ENCODE measurements at places on chromosomes 3 and 15.
A peak's percentile ranks its signal among the peaks of the same experiment; 100 is the strongest.

GRCh38 chr15:82292271-82292670 lies 29.7 kb downstream of the SAXO2 start:
- DNase-seq: no peak

GRCh38 chr15:97096303-97096835 lies 765.9 kb downstream of the NR2F2 start:
- DNase-seq: no peak

DNA sequence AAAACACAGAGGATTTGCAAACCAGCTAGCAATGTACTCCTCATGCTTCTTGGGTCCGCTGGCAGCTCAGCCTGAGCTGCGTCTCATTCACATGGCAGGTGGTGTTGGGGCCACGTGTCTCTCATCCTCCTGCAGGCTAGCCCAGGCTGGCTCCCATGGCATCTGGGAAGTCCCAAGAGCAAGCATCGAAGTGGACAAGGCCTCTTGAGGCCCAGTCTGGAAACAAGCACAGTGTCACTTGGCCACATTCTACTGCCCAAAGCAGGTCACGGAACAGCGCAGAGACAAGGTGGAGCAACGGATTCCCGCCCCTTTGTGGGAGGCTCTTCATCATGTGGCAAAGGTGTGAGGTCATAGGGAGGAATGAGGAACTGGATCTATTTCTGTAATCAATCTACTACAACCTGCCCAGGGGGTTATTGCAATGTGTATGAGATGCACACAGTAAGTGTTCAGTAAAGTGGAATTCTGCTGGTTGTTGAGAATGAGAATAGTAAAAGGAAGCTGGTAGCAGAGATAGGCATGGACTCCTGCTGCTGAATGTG lies 128.3 kb downstream of the TPRA1 start:
- DNase-seq: no peak

GRCh38 chr3:176526225-176526624 lies 671.1 kb downstream of the TBL1XR1 start:
- no peak for DNase-seq

DNA sequence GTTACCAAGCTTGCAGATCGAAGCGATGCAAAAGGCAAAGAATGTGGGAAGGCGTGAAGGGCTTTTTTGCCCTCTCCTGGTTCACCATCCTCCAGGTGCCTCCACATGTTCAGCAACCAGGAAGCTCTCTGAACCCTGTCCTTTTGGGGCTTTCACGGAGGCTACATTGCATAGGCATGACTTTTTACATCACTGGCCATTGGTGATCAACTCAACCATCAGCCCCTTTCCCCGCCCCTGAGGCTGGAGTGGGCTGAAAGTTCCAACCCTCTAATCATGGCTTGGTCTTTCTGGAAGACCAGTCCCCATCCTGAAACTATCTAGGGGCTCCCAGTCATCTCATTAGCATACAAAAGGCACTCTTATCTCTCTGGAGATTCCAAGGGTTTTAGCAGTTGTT lies 52.6 kb downstream of the UACA start:
- DNase-seq: peak; percentile 55

GRCh38 chr15:51106481-51106880 lies 11.8 kb upstream of the TNFAIP8L3 start:
- no peak for DNase-seq

DNA sequence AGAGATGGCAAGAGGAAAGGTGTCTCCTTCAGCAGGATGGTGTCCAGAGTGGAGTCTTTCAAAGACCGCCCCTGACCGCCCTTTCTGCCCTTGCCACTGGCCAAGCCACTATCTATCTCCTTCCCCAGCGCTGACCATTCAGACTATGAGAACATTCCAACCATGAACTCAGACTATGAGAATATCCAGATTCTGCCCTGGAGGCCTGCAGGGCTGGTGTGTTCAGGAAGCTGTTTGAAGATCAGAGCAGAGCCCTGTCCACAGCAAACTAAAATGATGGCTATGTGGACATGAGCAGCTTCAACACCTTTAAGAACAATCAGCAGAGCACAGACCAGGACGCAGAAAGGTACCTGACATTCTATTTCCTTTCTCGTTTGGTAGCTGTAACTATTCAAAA lies 57.3 kb upstream of the WNT7A start:
- no peak for DNase-seq

- DNase-seq: no peak
Measured at GRCh38 chr3:52185311-52185710, 12.6 kb upstream of the ALAS1 start.

GRCh38 chr3:49120438-49121131 lies at the start of gene USP19:
Gene USP19 (minus strand): TSS chr3:49120823. CDS start chr3:49119145, 1,678 bp downstream.
- DNase-seq: peak; percentile 96

- DNase-seq: no peak
Measured at GRCh38 chr3:10628891-10629670, 123.7 kb upstream of the ATP2B2 start.

GRCh38 chr15:40055576-40056293 lies 16.8 kb upstream of the SRP14 start:
- peak; percentile 93 for DNase-seq

DNA sequence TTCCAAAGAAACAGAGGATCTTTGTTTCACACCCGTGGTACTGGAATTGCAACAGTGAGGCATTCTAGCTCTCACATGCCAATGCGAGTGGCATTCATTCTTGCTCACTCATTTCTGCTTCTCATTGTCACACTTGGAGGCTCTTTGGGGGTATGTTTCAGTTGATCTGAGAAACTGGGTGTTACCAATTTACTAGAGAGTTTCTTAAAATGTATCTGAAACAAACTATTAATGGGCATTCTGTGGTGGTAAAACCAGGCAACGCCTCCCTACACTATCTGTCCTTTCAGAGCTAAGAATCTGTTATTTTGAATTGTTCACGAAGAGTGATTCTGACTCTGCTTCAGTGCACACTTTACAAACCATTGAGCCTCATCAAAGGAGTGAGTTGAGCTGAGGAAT lies 140.6 kb upstream of the BHLHE40 start:
- DNase-seq: no peak

DNA sequence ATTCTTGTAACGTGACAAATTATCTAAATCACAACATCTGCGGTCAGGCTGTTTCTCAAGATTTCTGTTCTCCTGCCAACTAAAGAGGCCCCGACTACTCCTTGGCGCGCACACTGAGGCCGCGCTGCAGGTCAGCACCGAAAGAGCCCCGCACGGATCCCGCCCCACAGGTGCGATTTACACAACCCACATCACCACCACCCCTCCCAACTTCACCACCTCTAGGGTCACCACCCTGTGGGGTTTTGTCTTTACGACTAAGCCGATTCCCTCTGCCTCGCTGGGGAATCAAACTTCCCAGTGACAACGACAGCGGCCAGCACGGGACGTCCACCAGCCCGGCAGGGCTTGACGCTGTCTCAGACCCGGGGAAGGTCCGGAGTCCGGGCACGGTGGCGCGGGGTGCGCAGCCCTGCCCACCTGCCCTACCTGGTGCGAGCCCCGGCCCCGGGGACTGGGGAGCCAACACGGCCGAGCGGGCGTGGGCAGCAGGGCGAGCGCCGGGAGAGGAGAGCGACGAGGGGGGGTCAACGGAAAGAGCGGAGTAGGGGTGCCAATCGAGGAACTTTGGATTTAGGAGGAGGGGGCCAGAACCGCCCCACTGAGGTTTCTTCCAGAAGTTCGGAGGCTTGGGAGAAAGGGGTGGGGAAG lies 764 bp downstream of the UACA start:
- DNase-seq: peak; percentile 60

DNA sequence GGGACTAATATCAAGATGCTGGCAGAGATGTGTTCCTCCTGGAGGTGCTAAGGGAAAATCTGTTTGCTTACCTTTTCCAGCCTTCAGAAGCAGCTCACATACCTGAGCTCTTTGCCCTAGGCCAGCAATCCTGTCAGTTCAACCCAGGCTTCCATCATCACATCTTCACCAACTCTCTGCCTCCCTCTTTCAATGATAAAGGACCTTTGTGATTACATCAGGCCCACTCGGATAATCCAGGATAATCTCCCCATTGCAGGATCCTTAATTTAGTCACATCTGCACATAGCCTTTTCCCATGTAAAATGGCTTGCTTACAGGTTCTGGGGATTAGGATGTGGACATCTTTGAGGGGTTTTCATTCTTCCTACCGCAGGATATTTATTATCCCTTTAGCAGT lies 58.3 kb downstream of the NSUN3 start:
- peak; percentile 70 for DNase-seq

GRCh38 chr15:73362900-73363299 lies 5.9 kb downstream of the HCN4 start:
- peak; percentile 83 for DNase-seq

DNA sequence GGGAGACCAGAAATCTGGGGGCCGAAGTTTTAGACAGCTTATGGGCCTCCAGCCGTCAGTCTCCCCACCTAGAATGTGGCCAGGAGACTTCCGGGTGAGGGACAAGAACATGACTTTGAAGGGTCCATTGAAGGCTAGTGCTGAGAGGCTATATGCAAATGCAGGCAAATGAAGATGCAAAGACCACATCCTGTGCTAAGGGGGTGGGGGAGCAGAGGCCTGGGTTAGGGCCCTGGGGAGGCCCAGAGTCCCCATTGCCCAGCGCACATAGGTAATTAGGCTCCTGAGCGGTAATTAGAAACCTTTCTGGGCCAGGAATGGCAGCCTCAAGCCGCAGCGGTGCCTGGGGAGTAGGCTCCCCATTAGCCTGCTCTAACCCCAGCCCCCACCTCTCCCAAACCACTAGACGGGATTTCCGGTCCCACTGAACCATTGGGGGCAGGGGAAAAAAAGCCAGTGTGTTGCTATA lies 6.8 kb downstream of the CSK start:
- no peak for DNase-seq

DNA sequence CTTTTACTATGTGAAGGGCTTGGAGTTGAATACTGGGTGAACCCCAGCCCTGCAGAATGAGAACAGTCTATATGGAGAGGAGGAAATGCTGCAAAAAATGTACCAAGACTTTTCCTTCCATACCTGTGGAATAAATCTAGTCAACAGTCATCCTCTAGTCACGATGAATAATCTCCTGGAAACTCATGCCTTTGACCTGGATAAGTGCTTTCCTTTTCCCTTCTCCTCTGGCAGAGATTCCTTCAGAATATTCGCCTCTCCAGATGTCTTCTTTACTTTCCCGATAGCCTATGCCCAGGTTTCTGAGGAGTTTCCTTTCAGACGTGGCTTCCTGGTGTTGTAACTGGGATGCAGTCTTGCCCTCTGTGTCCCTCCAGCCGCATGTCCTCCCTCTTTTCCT lies 28.1 kb downstream of the CCNL1 start:
- DNase-seq: no peak

DNA sequence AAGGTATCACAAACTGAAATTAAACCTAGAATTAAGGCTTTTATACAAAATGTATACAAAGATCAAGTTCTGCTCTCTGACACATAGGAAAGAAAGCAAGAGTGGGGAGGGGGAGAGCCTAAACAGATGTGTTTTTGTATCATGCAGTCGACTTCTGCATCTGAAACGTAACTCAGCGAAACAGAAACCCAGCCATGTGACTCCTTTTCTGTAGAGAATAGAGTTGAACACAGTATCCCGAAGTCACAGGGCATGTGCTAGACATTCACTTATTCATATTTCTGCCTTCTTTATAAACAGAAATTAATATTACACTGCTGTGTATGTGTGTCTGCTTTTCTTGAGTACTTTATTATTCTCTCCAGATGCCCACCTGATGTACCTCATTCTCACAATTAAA lies 121.0 kb downstream of the PDZRN3 start:
- no peak for DNase-seq

DNA sequence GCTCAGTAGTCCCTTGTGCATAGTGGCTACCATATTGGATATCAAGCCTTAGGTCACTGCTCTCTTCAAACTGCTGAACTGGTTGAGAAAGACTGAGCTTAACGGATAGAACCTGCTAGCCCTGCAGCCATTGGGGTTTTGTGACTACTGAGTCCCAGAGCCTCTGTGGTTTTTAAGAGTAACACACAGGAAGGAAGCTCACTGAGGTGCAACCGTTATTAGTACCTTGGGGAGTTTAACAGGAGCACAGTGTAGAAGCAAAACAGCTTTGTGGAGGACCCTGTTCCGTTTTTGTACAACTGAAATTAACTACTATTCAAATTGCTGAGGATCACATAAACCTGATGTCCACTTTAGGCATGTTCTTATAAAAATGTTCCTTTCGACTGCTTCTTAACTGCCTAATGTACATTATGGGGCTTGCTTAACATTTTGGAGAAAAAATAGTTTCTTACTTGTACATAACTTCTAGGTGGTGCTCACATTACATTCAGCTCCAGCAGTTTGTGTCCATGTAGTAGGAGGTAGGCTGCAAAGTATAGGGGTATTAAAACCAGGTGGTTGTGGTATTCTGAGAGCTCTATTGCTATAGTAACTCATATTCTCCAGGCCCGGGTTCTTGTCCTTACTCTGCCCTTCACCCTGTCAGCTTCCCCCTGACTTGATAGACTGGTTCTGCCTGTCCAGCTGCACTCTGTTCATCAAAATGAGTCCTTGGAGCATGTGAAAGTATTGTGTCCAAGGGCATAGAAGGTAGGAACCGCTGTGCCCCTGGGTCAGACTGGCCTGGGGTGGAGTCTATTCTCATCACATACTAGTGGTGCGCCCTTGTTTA lies 17.3 kb downstream of the PXK start:
- peak; percentile 26 for DNase-seq

- no peak for DNase-seq
Measured at GRCh38 chr15:93028111-93028631, 60.8 kb downstream of the RGMA start.

- no peak for DNase-seq
Measured at GRCh38 chr15:68106656-68107055, 52.5 kb downstream of the PIAS1 start.

GRCh38 chr15:34336231-34336990 lies 1.2 kb downstream of the SLC12A6 start:
- no peak for DNase-seq

DNA sequence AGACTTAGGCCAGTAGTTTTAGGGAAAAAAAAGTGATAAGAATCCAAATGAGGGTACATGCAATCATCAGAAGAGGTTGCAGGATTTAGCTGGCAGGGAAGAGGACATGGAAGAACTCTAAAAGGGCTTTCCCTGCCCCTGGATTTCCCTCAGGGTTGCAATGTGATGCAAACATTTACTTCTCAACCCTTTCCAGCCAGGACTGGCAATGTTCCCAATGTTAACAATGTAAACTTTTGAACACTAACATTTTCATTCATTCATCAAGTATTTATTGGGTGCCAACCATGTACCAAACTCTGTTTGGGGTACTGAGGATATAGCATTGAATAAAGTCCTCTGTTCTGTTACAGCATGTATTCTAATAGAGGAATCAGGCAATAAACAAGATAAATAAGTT lies 349.4 kb upstream of the LRRC3B start:
- DNase-seq: no peak

- DNase-seq: no peak
Measured at GRCh38 chr3:28290863-28291300, 49.5 kb downstream of the CMC1 start.

DNA sequence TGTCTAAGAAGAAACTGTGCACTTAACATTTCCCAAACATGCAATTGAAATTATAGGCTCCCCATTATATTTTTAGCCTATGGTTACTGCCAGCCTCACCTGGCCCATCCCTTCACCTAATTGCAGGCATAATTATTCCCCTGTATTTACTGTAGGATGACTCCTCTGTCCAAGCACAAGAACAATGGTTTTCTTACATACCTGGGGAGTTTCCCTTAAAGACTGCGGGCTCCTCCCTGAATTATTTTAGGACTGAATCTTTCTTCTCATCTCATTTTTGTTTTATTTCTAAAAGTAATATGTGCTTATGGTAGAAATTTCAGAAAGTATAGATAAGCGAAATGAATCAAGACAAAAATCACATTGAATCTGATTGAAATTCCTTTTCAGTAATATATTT lies 11.4 kb downstream of the TM4SF1 start:
- no peak for DNase-seq
